ENCODE measurements at places on chromosomes 13 and 19.
A peak's percentile ranks its signal among the peaks of the same experiment; 100 is the strongest.

DNA sequence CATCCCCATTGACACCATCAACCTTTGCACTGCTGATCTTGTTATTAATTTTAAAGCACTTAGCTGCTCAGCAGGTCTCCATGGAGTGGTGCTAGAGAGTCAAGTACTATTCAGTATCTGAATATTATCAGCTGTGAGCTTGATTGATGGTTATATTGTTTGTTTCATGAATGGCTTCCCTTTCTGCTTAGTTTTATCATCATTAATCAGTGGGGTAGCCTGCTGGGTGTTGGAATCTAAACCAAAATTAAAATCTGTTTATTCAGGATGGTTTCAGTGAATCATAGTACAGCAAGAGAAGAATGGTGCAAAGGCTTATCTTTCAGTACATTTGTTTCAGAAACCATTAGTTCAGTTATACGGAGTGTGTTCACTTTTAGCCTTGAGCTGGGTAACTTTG lies 42.5 kb upstream of the SCEL start:
- DNase-seq, result no peak

GRCh38 chr19:55550321-55550650 lies 4.9 kb upstream of the SBK3 start:
- no peak for DNase-seq

DNA sequence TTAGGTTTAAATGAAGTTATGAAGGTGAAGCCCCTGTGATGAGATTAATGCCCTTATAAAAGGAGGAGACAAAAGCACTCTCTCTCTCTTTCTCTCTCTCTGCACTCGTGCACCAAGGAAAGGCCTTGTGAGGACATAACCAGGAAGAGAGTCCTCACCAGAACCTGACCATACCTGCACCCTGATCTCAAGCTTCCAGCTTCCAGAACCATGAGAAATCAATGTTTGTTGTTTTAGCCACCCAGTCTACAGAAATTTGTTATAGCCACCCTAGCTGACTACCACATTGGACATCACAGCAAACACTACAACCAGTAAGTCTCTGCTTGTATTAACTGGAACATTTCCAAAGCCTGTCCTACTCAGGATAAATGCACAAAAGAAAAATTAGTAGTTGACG lies 34.7 kb upstream of the WDFY2 start:
- no peak for DNase-seq

DNA sequence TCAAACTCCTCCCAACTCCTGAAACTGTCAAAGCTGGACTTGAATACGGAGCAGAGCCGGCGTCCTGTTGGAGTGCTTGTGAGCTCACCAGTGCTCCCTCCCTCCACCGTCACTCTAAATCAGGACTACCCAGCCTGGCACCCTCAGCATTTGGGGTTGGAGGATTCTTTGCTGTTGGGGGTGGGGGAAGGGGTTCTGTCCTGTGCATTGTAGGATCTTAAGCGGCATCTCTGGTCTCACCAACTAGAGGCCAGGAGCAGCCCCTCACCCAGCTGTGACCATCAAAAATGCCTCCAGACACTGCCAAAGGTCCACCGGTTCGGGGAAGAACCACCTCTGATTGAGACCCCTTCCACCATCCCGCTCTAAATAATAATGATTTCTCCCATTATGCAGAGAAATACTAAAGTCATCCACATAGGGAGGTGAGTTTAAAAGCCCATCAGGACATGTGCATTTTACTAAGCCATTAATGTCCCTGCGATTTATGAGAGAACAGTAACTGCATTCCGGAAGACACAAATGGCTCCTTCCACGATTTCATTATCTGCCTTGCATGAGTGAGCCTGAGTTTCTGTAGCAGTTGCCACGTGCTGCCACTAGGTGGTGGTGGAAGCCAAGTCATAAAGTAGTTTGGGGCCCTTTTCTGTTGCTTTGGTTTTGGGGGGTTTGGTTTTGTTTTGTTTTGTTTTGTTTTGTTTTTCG lies 16.1 kb upstream of the USP29 start:
- DNase-seq, result peak; percentile 22

GRCh38 chr13:21218351-21219035 lies 42.0 kb downstream of the MRPL57 start:
- DNase-seq, result no peak

- DNase-seq, result no peak
These were observed 557.3 kb downstream of the GPC5 start for GRCh38 chr13:91955546-91956355.

DNA sequence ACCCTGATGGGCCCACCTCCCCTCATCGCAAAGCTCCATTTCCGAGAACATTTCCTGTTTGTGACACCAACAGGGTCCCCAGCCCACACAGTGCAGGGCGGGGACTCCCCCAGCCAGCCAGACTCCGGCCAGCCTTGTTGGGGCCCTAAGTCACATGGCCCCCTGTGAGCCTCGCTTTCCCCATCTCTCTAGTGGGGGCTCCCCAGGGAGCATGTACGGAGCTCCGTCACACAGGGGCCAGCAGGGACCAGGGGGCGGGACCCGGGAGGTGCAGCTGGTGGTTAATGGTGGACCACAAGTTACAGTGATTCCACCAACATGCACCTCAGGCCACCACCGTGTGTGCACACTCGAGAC lies 1.7 kb downstream of the TBXA2R start:
- DNase-seq, result no peak

DNA sequence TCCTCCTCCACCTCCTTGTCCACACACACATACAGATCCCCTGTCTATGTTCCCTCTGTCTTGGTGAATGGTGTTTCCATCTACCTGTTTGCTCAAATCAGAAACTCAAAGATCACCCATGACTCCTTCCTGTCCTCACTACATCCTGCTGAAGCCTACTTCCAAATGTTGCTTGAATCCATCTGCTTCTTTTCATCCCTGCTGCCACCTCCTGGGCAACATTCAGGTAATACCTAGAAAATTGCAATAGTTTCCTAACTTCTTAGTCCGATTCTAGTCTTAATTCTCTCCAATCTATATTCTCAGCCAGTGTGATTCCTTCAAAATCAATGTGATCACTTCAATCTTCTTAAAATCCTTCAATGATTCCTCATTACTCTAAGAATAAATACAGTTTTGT lies 155.5 kb upstream of the STARD13 start:
- DNase-seq, result no peak

DNA sequence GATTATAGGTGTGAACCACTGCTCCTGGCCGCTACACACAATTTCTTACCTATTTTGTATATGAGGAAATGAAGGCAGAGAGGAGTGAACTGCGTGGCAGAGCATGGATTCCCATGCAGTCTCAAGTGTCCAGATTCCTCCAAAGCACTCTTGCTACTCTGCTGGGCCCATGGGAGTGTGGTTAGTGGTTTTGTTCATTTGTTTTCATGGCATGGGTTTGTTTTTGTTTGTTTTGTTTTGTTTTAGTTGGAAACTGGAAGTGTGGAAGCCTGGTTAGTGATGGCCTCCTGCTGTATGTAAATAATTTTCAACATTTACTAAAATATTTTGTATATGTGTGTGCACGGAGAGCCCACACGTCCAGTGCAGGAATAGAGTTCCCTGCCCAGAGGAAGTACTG lies 61.3 kb upstream of the LRCH1 start:
- DNase-seq, result no peak

DNA sequence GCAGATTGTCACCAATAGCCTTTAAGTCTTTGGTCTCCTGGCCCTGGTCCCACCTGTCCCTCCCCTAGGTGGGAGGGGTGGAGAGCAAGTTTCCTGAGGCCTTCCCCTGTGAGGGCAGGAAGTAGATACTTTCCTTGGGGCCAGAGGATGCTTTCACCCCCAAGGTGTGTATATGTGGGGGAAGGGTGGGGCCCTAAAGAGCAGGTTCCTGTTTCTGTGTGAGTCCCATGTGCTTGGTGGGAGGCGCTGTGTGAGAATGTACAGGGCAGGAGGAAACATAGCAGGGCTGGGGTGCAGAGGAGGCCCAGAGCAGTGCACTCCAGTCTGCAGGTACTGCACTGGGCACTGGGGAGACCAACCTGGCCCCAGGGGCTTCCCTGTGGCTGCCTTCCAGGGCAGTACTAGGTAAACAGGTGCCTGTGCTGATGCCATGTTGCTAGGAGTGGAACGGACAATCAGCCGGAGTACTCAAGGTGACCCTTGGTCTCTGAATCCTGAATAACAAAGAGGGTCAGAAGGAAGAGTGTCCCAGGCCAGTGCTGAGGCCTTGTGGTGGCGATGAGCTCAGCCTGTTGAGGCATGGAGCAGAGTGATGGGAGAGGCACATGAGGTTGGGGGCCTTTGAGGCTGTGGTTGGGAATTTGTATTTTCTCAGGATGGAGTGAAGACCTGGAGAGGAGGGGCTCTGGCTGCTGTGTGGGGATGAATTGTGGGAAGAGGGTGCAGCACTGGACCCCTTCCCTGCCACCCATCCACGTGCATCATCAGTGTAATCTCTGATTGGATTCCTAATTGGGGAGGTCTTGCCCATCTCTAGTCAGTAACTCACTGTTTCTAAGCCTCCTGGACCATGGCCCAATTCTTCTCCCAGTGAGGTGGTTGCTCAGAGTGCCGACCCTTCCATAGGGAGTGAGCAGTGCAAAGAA lies 5.1 kb downstream of the EGLN2 start:
- DNase-seq, result no peak

- DNase-seq, result no peak
These were observed 1.7 kb upstream of the FKRP start for GRCh38 chr19:46744005-46744691.

DNA sequence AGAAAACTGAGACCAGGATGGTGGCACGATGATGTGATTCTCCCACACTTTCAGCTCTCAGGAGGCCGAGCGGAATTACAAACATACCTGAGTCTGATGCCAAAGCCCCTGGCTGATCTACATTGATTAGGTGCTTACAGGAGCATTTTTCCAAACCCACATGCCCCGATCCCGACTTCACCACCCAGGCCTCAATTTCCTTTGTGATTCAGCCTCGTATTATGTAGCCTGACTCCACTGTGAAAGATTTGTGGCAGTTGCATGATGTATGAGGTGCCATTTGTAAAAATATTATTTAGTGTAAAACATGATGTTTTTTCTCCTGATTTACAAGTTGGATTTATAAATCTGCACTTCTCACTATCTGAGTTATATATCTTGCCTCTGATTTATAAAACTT lies 118.0 kb downstream of the TSHZ3 start:
- DNase-seq, result no peak

GRCh38 chr13:30681843-30682242 lies 53.5 kb upstream of the ALOX5AP start:
- DNase-seq, result no peak

DNA sequence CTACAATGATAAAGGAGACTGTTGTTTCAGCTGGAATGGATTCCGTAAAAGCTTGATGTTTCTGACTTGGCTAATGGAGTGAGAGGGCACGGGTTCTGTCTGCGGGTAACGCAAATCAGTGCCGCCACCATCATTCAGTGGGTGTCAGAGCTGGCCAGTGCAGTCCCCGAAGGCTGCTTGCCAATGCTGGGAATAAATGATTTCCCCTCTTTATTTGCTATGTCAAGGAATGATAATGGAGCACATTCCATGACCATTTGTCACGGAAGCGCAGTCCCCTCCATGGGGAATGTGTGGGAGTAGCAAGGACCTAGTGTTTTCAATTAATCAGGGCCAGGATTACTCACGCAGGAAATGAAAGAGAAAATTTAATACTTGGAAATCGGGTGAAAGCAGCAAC lies 899.3 kb downstream of the UQCRFS1 start:
- peak; percentile 49 for DNase-seq

GRCh38 chr13:89602655-89603054 lies 1744.8 kb upstream of the MIR17HG start:
- DNase-seq, result no peak

GRCh38 chr13:111061358-111062045 lies 53.6 kb upstream of the ARHGEF7 start:
- no peak for DNase-seq

DNA sequence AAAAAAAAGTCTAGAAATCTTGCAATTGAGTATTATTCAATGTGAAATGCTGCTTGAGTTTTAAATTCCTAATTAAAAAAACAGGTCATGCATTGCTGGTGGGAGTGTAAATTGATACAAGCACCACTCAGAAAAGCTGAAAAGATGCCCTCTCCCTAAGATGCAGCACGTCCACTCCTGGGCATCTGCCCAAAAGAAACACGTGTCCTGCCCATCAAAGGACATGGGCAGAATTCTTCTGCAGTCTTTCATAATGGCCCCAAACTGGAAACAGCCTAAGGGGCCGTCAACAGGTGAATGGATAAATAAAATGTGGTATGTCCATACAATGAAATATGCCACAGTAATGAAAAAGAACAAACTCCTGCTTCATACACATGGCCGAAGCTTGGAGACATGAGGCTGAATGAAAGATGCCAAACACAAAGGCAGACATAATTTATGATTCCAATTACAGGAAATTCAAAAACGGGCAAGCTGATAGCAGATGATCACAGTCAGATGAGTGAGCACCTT lies 7.8 kb downstream of the POU2F2 start:
- no peak for DNase-seq

GRCh38 chr13:45406421-45406820 lies 11.8 kb downstream of the SLC25A30 start:
- DNase-seq, result no peak

DNA sequence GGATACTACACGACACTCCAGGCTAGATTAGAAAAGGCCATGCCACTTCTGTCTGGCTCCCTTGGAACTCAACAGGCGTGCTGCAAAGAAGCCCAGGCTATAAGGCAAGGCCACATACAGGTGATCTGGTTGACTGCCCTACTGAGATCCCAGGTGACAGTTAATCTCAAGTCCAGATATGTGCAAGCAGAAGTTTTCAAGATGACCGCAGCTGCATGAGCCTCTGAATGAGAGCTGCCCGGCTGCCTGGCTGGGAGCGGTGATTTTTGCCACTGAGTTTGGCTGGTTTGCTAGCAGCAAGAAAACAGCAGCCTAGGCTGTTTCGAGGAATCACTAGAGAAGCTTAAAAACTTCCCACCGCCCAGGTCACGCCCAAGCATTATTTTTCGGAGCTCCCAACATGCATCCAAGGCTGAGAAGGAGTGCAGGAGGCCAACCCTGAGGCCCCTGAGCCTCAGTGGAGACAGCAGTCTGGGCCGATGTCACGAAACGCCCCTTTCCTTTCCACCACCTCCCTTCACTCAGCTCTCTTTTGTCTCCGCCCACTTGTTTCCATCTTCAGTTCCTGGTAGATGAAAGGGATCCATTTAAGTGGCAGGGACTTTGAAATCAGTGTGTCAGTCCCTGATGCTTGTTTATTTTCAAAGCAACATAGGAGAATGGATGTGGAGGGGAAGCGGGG lies 14.0 kb upstream of the URI1 start:
- DNase-seq, result no peak

GRCh38 chr19:13691569-13692435 lies 72.5 kb upstream of the MRI1 start:
- no peak for DNase-seq

DNA sequence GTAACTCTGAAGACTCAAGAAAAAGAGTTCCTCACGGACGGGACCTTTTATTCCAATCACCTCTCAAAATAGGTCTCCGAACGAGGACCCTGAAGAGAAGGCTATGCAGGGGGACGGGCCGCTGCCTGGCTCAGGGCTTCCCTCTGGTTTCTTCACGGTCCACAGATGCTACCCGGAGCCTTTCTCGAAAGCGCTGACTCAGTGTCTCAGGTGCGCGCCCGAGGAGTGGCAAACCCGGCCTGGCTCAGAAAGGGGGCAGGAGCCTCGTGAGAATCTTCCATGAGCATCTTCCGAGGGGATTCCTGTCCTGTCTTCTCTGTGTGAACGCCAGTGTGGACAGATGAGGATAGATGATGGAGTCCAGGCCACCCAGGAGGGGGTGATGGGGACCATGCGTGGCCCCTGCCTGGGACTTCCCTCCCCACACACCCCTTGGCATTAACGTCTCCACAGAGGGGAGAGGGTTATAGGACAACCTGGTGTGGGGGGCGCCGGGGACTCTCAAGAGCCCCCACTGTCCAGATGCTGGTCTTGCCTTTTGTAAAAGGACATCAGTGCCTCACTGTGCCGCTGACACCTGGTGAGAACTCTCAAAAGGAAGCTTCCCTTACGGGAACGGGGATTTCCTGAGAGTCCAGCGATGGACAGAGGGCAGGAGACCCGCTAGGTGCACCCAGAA lies 16.5 kb downstream of the LSM4 start:
- DNase-seq, result no peak
